ENCODE measurements at places on chromosomes 3 and 15. TPM values are rescaled to one million over a fixed set of nuclear protein-coding genes. Genes with fewer than 3 reads are reported as not detected.

The PPP4R2 gene
- 62.7 TPM for total RNA-seq

The CCDC174 gene
- total RNA-seq, result 9.2 TPM

DNA sequence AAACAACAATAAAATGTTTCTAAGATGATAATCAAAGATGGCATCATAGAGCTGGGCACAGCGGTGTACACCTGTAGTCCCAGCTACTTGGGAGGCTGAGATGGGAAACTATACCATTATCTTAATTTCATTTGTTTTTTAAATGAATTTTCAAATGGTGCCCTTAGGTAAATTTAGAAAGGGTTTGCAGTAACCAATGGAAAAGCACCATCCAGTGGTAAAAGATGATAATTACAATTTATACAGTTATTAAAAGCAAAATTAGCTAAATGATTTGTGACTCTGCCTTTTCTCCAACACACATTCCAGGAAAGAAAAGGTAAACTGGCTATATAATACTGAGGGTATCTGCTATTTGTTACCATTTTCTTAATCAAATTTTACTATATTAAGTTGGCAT lies 14.4 kb upstream of the ANKRD28 start:
- DNase-seq, result peak; percentile 27

DNA sequence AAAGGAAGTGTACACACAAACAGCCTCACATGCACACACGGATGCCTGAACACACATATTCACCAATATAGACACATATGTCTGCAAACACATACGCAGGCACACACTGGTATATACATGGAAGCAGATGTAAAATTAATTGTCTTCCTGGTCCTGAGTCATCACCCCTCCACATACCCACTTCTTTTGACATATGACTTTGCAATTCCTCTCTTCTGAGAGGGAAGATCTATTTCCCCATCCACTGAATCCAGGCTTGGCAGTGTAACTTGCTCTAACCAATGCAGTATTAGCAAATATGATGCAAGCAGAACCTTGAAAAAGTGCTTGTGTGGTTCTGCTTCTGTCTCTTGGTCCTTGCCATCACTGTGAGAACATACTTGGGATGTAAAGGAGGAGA lies 76.8 kb upstream of the HRH1 start:
- DNase-seq, result no peak

The SLC26A6 gene
- 96.4 TPM for total RNA-seq

- no peak for DNase-seq
These were observed 69.7 kb downstream of the MAGI1 start for GRCh38 chr3:65968996-65969395.

The IQCF5 gene
- not detected for total RNA-seq

Data from GM23338 (cell line).